ENCODE measurements at places on chromosomes 13 and 19.

DNA sequence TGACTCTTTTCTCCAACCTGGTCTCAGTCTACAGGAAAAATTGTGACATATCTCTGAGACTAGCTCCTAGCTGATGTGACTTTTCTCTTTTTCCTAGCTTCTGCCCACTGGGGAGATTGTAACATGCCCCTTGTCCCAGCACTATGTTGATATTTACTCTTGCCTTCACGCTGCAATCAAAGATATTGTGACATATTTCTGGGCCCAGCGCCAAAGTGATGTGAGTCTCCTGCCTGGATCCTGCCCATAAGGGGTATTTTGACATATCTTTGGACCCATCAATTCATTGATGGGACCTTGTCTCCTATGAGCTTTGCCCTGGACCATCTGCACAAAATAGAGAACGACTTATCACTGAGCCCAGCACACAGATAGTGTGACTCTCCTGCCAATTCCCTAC, 41.1 kb downstream of the ZNF729 start:
- no peak for DNase-seq

DNA sequence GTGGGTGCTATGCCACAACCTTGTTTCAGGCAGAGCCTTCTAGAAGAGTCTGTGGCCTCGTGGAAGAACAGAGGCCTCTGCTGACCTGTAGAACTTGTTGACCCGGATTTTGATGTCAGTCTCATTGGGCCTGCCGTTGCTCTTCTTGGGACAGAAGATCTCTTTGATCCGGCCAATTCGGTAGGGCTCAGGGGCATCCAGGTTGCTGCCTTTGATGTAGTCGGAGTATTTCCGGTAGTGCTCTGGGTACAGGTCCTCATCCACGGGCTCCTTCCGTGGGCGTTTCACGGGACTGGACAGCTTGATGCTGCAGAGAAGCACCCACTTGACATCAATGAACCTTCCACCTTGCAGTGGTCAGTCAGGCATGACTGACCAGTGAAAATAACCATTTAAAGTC, 24.0 kb upstream of the EIF3G start:
- DNase-seq, result no peak

DNA sequence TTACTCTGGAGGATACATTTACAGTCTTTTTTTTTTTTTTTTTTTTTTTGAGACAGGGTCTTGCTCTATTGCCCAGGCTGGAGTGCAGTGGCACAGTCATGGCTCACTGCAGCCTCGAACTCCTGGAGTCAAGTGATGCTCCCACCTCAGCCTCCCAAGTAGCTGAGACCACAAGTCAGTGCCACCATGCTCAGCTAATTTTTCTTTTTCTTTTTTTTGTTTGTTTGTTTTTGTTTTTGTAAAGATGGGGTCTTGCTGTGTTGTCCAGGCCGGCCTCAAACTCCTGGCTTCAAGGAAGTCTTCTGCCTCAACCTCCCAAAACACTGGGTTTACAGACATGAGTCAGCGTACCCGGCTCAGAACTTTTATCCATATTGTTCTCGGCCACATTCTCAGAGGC, 64.5 kb downstream of the INSR start:
- no peak for DNase-seq

GRCh38 chr19:55353803-55354697, 469 bp downstream of the COX6B2 start:
- DNase-seq, result no peak

DNA sequence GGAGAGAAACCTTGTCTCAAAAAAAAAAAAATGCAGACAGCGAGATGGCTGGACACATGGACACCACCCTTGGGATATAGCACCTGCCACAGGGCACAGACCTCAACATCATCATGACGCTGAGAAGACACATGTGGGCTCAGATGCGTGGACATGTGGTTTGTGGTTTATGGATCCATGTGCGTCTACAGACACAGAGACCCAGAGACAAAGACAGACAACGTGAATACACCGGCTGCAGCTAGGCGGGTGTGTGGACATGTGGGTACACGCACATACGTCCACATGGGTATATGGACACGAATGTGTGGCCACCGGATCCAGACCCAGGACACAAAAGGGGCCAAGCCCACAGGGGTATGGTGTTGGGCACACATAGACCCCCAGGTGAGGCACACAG, 1.3 kb downstream of the TNFSF14 start:
- DNase-seq, result no peak

DNA sequence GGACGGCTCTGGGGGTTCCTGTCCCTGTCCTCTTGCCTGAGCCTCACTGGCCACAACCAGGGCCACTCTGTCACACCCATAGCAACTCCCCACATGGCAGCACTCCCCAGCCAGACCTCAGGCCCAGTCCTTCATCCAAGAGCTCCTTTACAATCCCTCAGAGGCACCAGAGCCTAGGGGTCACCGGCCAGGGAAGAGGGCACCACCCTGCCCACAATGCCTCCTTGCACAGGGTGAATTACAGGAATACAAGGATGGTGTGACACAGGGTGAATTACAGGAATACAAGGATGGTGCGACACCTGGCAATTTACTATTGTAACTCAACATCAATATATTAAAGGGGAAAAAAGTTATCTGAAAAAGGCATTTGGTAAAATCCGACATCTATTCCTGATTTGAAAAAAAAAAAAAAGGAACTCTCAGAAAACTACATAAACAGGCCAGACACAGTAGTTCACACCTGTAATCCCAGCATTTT, 16.5 kb downstream of the MIER2 start:
- no peak for DNase-seq

DNA sequence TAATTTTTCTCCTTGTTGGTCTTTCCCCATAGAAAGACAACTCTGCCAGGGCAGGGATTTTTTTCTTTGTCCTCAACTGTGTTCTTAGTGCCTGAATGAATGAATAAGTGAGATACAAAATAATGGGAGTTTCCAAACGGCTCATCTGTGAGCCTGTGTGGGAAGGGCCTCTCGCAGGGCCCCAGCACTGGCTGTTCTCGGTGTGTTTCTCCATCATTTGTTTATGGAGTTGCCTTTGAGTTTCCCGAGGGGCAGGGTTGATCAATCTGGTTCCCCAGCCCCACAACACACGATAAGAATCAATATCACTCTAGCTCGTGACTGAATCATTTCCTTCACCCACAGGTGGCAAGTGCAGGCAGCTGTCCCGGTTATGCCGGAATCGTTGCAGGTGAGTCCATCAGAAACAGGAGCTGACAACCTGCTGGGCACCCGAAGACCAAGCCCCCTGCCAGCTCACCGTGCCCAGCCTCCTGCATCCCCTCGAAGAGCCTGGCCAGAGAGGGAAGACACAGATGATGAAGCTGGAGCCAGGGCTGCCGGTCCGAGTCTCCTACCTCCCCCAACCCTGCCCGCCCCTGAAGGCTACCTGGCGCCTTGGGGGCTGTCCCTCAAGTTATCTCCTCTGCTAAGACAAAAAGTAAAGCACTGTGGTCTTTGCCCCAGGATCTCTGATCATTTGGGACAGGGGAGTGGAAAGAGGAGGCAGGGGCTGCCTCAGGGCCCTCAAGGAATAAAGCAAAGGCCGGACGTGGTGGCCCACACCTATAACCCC, 14.9 kb downstream of the FXYD5 start:
- no peak for DNase-seq

DNA sequence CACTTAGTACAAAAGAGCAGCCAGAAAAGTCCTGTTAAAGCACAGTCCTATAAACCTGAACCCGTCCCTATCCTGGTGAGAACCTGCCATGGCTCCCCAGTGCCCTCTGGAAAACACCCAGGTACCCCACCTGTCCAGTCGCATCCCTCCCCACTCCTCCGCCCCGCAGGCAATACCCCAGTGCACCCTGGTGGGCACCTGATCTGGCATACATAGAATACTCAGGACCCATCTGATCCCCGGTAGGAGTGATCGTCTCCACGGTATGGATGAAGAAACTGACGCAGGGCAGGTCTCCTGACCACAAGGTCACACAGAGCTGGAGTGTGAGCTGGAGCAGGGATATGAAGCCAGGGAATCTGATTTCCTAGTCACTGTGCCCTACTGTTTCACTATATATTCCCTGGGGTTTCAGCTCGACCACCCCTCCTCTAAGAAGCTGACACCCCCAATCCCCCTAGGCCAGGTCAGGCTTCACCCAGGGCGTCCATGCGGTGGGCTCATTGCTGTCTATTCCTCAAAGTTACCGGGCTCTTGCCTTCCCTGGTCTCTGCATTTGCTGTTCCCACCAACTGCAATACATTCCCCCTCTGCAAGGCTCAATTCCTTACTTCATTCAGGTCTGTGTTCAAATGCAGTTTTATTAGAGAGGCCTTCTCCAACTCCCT, 12.6 kb downstream of the FBXO46 start:
- no peak for DNase-seq

- no peak for DNase-seq
Measured at GRCh38 chr13:51807041-51807440, 3.1 kb upstream of the DHRS12 start.

DNA sequence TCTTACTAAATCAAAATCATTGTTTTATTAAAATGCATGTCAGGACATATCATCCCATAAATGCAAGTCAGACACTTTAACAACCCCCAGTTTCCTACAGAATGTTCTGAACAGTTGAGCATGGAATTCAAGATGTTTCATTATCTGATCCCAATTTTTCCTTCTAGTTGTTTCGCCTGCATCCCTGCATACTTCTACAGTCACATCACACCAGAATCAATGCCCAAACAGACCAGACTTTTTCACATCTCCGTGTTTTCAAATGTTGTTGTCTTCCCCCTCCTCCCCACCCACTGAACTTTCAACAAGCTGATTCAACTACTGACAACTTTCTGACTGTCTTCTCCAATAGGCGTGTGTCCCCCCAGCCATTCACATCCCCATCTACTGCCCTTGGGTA, 48.6 kb downstream of the LHFPL6 start:
- no peak for DNase-seq

DNA sequence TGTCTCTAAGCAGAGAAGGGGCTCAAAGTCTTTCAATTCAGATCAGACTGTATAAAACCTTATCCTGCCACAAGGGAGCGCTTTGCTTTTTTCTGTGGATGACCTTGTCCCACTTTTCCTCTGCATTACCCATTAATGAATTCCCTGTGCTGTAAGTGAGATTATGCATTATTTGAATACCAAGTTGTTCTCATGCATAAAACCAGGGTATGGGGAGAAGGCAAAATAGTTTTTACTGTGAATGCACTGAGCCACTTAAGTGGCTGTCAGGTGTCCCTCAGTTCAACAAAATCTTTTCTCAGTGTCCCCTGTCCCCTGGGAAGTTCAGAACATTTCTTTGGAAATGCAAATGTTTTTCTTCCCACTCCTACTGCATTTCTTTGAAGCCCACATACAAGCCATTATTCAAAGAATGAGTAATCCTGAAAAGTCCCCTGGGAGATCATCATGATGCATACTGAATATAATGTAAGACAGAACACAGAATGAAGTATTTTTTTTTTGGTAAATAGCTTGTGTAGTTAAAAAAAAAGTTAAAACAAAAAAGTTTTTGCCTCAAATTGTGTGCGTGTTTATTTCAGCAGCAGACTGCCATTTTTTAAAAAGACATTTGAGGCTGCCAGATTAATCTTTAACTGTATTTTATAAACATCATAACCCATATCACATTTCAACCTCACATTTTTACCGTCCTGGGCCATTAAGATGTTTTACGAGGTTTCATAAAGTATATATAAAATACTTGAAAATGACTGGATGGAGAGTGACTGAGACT, 506.7 kb upstream of the PCDH9 start:
- DNase-seq, result no peak

DNA sequence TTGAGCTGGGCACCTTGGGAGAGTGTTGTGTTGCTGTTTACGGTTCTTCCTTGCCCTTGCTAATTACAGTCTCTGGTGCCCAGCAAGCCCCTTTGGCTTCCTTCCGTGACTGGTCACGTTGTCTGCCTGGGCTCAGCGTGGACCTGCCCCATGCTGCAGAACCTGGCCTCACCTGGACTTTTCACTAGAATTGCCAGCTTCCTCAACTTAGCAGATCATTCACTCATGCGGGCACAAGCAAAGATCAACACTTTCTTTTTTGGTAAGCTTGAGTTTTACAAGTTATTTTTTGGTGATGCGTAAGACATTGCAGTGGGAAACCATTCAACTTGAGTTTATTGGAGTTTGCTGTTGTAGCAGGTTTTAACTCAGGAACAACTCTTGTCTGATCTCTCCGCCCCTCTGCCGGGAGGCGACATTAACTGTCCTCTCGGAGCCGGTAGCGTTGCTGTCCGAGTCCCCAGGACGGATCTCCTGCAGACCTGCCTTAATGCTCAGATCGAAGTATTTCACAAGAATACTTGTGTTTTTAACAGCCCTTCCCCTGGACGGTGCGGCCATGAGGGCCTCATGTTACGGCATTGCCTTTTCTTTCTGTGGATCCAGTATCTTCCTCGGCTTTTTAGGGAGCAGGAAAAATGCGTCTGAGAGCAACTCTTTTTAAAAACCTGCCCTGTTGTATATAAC, 15.7 kb upstream of the TEX29 start:
- no peak for DNase-seq

DNA sequence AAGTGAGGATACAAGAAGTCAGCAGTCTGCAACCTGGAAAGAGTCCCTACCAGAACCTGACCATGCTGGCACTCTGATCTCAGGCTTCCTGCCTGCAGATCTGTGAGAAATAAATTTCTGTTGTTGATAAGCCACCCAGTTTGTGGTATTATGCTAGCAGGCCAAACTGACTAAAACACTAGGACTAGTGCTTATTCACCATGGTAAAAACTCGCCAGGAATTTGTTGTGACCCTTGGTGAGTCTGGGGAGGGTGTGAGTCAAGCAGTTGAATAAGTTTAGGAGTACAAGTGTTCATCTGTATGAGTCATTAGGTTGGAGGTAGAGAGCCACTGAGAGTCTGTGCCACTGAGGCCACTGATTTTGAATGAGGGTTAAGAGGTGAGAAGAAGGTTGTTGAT, 3.6 kb downstream of the ZIK1 start:
- no peak for DNase-seq

DNA sequence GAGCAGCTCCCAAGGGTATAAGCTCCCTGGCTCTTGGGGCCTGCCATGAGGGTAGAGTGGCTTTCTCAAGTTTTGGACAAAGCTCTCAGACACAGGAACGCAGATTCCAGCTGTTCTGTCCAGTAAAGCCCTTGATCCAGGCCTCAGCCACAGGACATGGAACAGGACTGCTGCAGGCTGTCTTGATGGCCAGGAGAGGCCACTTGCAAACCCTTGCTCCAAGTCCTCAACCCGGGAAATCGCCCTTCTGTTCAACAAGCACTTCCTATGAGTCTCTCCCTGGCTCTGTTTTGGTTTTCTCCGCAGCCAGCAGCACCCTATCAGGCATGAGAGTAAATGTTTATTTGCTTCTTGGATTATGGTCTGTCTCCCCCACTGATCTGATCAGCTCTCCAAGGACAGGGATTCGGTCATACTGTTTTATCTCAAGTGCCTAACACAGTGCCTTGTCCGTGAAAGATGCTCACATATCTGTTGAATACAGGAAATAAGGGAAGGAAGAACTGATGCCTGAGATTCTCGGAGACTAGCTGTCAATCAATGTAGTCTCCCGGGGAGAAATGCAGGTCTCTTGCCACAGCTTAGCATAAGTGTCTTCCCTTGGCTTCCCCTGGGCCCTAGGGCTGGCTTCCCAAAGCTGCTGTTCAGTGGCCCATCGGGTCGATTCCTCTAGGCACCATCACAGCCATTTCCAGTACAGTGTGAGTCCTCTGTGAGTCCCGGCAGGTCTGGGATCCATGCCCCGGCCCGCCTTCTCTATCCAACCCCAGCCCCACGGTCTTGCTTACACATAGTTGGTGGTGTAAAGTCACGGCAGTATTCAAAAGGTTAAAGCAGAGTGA, 90.8 kb downstream of the TSHZ3 start:
- DNase-seq, result no peak
